ENCODE measurements at places on chromosomes 5 and 9.
A peak's percentile ranks its signal among the peaks of the same experiment; 100 is the strongest.

DNA sequence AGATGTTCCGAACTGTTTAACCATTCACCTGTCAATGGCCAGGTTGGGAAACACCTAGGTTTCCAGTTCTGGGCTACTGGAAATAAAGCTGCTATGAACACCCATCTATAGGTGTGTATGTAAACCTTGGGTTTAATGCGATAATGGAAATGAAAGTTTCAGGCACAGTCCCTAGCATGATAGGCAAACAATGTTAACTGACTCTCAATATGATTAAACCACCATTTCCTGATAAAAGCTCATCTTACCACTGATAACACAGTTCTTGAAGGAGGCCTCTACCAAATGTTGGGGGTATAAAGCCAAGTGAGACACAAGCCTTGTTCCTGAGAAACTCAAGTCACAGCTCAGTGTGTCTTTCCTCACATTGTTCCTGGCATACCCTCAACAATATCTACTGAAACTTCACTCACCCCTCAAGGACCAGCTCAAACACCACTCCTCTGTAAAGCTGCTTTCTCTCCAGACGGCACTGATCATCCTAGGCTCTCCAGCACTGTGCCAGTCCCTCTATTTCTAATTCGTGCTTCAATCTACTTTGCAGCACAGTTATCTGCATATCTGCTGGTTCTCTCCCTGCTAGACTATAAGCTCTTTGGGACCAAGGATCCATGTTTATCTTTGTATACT is 15.8 kb downstream of the RAB14 start:
- no peak for DNase-seq

DNA sequence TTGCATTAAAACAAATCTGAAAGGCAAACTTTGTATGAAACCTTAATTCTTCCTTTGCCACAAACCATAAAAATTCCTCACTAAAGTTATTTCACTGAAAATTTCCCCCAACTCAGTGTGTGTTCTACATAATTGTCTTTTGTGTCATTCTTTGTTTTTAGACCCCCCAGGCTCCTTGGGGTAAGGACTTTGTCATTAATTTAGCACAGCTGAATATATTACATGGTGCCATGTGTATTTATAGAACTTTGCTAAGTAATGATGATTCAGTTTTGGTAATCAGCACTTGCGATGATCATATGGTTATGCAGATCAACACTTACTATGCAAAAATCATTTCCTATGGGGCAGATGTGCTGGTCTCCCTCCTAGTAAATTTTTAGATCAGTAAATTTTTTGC is 712.1 kb upstream of the MEF2C start:
- DNase-seq: peak; percentile 4

DNA sequence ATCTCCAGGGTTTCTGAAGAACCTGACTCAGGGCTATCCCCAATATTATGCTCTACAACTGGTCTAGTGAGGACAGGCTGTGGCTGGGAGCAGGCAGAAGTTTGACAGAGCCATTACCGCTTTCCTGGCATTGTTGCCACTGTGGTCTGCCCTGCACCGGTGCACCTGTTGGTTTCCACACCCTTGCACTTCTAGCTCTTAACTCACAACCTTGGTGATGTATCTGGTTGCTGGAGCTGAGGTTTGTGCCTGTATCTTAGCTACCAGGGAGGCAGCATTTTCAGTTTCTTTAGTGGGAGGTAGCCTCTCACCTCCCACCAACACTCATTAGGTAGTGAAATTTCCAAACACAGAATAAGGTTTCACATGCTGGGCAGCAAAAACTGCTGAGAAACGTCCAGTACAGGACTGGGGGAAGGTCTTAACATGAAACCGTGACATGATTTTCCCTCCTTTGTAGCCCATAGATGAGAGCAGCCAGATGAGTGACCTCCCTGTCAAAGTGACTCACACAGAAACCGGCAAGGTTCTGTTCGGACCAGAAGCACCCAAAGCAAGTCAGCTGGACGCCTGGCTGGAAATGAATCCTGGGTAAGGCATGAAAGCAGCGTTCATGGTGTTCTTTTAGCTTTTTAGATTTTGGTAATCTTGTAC is 57.7 kb downstream of the SMARCA2 start:
- no peak for DNase-seq

- DNase-seq: no peak
Observed at GRCh38 chr5:59704936-59705335, 188.6 kb downstream of the PDE4D start.

- DNase-seq: no peak
Observed at GRCh38 chr9:97563458-97564135, 62.1 kb downstream of the TMOD1 start.

DNA sequence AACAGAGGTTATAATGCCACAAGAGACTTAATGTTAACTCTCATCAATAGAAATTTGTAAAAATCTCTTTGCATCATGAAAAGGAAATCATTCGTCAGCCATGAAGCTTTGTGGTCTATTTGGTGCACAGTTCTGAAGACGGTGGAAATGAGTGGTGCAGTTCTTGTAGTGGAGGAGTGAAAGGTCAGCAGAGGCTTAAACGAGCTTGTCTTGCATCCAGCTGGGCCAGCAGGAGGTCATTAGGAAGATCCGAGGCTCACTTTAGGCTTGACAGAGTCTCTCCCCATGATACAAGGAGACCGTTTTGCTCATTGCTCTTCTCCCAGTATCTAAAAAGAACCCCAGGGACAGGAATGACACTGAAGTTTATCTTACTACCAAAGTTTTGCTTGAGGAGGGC is 440.8 kb downstream of the BNC2 start:
- no peak for DNase-seq

- DNase-seq: no peak
Observed at GRCh38 chr9:38229504-38230155, 160.6 kb upstream of the SHB start.

DNA sequence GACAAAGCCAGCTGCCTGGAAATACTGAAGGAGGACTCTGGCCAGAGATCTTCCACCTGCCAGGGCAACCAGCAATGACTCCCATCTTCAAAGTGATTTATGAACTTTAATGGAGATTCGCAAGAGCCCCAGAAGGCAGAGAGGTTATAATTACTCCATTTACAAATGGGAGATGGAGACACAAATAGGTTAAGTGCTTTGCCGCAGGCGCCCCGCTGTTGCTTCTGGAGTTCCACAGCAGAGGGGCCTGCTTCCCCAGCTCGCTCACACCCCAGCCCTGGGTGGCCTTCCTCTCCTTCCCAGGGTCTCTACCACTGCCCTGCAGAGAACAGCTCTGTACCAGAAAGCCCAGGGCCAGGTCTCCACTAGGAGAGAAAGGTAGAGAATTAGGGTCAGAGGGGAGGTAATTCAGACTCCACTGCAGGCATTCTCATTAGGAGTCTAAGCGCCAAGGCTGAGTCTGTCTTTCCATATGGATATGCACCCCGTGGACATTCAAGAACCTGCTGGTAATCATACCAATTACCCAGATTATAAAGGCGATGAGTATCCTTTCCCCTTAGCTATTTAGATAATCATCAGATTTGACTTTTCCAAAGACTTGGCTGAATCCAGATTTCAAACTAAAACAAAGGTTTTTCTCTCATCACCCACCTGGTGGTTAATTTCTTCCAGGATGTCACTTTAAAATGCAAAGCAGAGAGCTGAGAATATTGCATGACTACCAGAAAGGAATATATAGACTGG is 157.6 kb upstream of the TUT7 start:
- DNase-seq: no peak

GRCh38 chr9:16131264-16131663 is 578.4 kb downstream of the CCDC171 start:
- DNase-seq: peak; percentile 21

DNA sequence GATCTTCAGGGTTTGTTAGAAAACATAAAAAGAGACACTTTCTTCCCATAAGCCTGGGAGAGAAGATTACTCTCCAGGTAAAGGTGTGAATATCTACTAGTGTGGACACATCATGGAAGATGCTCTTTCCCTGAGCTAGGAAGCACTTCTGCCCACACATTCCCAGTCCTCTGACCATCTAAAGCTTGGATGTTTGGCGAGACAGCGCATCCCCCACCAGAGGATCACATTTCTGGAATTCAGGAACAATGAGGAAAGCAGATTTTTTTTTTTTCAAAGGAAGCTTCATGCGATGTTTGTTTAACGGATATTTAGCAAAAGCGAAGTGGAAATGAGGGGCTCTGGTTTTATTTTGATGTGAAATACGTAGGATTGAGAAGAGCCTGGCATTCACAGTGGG is 6.2 kb downstream of the SVEP1 start:
- DNase-seq: no peak

DNA sequence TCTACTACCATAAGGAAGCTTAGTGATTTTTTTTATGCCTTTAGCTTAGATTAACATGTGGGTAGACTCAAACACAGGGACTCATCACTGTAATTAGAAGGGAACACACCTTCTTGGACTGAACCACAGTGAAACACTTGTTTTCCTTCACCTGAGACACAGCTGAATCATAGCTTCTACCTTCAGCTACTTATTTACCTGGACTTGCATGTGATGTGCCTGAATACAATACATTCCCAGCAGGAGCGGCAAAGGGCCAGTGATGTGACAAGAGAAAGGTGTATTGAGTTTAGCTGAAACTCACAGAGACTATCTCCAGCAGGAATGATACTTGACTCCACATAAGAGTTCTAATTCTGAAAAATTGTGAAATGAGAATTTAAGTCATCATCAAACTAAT is 37.8 kb downstream of the GRAMD2B start:
- DNase-seq: no peak

- no peak for DNase-seq
Observed at GRCh38 chr5:144794922-144795321, 624.2 kb downstream of the KCTD16 start.

DNA sequence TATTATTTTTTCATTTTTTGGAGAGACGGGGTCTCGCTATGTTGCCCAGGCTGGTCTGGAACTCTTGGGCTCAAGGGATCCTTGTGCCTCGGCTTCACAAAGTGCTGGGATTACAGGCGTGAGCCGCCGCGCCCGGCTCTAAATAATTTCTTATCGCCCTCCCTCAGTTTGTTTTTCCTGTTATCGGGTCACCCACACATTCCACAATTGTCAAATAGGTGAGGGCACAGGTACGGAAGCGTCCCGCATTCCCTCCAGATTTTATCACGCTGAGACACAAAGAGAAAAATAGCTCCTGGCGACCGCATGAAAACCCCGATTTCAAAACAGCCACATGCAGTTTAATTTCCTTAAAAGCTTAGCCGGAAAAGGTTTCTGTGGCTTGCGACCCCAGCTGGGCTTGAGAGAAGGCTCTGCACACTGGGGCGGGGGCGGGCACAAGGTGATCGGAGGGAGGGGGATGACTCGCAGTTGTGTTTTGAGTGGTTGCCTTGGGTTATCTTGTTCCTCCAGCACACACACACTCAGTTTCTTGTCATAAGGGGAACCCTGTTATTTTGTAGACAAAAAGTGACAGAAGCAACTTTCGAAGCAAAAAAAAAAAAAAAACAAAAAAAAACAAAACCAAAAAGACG is 717 bp upstream of the IQGAP2 start:
- no peak for DNase-seq

DNA sequence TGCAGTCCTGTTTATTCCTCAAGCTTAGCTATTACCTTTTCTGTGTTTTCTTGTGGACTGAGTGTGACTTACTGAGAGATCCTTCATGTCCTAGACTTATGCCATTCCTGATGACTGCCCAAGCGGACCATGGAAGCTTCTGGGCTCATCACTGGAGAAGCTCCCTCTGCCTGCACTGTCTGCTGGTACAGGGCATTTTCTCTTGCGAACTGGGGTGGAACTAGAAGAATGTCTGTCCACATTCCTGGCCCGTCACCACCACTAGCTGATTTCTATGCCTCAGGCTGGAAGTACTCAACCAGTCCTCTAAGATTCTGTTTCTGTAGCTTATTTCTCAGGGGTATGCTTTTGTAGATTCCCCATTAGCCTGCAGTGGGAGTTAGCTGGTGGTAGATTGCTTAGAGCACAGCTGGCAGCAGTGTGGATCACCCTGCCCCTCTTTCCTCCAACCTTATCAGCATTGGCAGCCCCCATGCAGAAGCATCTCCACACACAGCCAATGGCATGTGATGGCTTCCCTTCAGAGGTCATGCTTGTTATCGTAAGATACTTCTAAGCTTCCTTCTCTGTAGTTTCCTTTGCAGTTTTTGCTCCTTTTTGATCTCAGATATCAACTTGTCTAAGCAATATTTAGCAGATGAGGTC is 12.4 kb downstream of the SLC36A1 start:
- peak; percentile 51 for DNase-seq

GRCh38 chr5:147051193-147051592 is 172.6 kb upstream of the PPP2R2B start:
- no peak for DNase-seq

DNA sequence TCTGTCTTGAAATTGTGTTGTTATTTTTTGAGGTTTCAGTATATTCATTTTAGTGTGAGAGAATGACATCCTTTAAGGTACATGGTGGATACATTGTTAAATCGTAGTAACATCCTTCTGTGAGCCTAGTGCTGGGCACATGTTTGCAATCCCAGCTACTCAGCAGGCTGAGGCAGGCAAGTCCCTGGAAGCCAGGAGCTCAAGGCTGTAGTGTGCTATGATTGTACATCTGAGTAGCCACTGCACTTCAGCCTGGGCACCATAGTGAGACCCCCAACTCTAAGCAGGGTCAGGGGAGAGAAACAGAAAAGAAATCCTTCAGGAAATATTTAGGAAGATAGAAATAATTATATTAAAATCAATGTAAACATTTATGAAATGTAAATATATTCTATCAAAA is 62.3 kb downstream of the ZCCHC7 start:
- DNase-seq: no peak

GRCh38 chr5:82885627-82886389 is 191.4 kb downstream of the TMEM167A start:
- DNase-seq: no peak

DNA sequence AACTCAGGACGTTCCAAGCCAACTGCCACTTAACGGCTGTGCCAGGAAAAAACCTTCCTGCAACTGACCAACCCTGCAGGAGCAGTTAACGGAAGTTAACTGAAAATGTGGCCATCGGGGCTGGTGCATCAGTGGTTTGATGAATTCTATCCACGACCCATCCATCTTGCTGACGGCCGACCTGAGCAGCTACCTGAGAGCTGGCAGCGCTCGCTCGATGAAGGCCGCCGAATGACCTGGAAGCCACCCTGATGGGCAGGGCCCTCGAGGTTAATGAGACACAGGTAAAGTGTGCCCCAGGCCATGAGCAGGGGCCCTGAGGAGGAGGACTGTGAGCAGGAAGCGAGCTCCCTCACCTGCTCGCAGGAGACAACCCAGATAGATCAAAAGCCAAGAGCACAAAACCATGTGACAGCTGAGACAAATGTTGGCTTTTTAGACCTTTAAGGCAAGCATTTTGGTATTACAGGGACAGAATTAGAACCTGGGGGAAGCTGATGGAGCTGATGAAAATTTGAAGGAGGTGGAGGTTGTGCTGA is 35.3 kb upstream of the FLT4 start:
- no peak for DNase-seq

Data from AG08395 (cell line).